ENCODE measurements at places on chromosomes 2 and 18.

DNA sequence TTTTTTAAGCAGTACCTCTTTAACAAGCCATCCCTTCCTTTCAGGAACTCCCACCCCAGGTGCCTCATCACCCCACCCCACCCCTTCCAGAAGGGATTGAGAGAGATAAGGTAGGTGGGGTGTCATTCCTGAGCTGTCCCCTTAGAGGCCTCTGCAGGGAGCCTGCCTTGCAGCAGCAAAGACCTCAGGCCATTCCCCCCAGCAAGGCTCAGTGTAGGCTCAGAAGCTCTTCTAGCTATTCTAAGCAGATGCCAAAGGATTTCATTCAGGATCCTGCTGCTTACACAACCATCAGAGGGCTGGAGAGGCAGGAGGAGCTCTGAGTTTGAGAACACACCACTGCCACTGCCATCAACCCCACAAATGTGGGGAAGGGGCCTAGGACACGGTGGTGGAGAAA is 5.8 kb upstream of the FIGLA start:
- DNase-seq = no peak

DNA sequence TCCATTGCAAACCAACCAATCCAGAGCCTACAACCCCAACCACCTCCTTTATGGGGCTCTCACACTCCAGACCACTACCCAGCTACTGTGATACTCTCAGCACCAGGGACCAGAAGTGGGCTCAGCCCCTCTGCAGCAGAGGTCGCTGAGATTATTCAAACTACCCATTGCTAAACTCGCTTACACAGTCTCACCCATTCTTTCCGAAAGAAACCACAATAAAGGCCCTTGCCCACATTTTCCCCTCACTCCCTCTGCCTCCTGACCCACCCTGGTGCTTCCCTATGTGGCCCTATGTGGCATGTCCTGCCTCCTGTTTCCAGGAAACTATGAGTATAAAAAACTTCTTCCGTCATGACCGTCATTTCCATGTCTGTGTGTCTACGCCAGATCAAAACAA is 10.7 kb downstream of the TEX51 start:
- no peak for DNase-seq

GRCh38 chr2:10965241-10965843 is 53.6 kb downstream of the KCNF1 start:
- no peak for DNase-seq

GRCh38 chr2:11947956-11948355 is 201.5 kb downstream of the LPIN1 start:
- no peak for DNase-seq

- no peak for DNase-seq
Observed at GRCh38 chr2:53035153-53035552, 732.5 kb upstream of the CHAC2 start.

DNA sequence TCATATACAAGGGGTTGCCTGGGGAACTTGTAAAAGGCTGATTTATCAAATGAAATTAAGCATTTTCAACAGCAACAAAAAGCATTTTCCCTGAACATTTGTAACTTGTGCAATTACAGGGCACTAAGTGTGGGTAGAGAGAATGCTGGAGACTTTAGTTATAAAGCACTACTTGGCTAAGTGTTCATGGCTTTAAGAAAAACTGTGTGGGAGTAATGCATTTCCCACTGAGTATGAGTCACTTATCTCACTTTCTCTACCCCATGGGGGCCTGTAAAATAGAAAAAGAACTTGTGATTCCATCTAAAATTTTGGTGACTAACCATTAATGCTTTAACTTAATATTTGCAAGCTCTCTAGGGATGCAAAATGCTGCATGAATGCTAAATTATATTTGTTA is 193.4 kb downstream of the CCDC102B start:
- DNase-seq = no peak

DNA sequence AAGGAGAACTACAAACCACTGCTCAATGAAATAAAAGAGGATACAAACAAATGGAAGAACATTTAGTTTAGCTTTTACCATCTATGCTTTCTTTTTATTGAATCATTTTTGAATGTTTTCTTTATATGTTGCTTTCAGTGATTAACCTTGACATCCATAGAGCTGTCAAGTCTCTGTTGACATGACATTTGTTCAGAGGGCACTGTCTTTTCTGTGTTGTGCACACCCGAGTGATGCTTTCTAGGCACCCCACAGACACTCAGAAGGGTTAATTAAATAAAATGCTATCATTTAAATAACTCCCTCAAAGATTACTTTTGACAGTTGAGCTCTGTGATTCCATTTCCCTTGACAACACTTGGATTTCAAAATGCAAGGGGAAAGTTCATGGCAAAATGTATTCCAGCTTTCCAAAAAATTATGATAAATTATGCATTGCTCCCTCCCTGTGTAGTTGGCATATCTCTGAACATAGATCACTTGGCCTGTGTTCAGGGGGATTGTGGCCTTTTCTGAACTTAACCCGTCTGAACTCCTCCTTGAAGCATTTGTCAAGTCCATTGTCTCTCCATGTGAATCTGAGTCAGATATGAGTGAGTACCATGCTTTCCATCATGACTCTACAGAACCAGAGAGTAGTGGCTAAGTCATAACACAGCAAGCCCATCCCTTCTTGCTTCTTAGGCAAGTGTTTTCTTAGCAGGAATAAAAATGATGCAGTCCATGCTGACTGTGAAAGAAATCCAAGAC is 372.6 kb downstream of the RPRM start:
- DNase-seq = no peak

DNA sequence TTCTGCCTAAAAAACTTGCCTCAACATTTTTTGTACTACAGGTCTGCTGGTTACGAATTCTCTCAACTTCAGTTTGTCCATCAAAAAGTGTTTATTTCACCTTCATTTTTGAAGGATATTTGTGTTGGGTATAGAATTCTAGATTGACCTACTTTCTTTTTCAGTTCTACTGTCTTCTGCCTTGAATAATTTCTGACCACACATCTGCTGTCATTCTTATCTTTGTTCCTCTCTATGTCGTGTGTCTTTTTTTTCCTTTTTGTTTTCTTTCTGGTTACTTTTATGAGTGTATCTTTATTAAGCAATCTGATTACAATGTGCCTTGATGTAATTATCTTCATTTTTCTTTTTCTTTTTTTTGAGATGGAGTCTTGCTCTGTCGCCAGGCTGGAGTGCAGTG is 25.3 kb downstream of the ADCY3 start:
- no peak for DNase-seq

GRCh38 chr2:85753525-85754312 is at the start of gene ATOH8:
ATOH8 (plus strand) TSS chr2:85753991; CDS start chr2:85754190, 199 bp downstream.
- DNase-seq = no peak

GRCh38 chr2:21633015-21633414 is 509.2 kb downstream of the TDRD15 start:
- no peak for DNase-seq

GRCh38 chr2:192150166-192150565 is 44.6 kb downstream of the TMEFF2 start:
- no peak for DNase-seq

DNA sequence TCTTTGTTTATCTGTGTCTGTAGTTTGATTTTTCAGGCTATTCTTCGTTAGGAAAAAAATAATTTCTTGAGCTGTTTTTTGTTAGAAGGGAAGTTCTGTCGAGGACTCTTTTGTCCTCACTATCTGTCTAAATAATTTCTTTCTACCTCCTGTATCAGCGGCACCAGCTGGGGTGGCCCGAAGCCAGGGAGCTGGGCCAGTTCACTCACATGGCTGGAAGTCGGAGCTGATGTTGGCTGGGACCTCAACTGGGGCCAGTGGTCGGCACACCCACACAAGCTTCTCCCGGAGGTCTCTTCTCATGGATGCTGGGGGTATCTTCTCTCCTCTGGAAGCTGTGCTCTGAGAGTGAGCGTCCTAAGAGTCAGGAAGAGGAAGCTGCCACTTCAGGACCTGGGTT is 8.0 kb upstream of the PDIA6 start:
- DNase-seq = no peak

DNA sequence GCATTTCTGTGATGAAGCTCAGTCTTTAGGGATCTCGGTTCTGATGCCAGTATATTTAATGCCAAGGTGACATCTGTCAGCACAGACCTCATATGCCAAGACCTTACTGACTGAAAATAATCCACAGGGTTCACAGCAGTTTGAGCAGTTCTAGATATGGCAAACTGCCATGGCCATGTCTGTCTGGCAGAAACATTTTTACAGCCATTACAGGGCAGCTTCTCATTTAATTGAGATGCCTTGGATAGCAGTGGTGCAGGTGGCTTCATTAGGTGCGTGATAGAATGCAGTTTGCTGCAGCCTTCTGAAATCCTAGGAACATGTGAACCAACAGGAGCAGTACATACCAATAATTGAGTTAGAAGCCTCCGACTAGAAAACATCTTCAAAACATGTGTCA is 510.6 kb downstream of the XIRP2 start:
- no peak for DNase-seq

DNA sequence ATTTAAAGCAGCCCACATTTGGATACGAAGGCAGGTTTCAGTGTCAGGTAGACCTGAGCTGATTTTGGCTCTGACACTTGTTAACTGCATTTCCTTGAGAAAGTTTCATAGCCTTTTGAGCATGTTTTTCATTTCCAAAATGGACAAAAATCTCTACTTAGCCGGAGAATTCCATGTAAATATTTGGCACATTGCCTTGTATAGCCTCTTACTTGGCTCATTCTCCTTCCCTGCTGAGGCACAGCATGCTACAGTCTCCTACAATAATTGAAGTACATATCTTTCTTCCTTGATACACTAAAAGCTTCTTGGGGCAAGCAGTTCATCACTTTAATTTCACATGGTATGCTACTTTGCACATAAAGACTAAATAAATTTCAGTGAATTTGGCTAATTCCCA is 772.2 kb upstream of the CHAC2 start:
- DNase-seq = no peak

- DNase-seq = no peak
Observed at GRCh38 chr2:139031722-139032121, 251.5 kb upstream of the NXPH2 start.

GRCh38 chr18:36376361-36376760 is 78.8 kb downstream of the FHOD3 start:
- DNase-seq = no peak

DNA sequence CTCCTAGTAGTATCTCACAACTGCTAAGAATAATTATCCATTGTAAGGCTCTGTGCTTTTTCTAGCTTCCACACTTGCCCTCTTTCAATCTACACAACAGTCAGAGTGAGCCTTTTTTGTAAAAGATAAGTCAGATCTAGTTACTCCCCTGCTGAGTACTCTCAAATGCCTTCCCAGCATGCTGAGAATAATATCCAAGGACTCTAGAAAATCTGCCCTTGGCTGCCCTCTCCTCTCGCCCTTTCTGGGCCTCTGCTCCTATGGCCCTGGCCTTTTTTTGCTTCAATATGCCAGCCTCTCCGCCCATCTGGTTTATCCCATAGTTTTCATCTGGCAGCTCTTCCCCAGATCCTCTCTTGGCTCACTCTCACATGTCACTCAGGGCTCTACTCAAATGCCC is 455.9 kb upstream of the UBE2E3 start:
- no peak for DNase-seq
